Dermis microvascular lymphatic vessel endothelial cell (primary cell): ENCODE measurements at places on chromosomes 16 and 17. TPM values are rescaled to one million over a fixed set of nuclear protein-coding genes. Genes with fewer than 3 reads are reported as not detected.

LITAF gene
- total RNA-seq: 0.90 and 3.8 TPM in 2 replicates

NPIPA3 gene
- total RNA-seq: 0.25 and 0.26 TPM in 2 replicates

OTOP3 gene
- total RNA-seq: not detected in 2 replicates

PRSS36 gene
- total RNA-seq: 0.13 and 0.39 TPM in 2 replicates

TRAP1 gene
- total RNA-seq: 51.0 and 104 TPM in 2 replicates

GDPD3 gene
- total RNA-seq: 0.51 and 1.4 TPM in 2 replicates

RBFOX1 gene
- not detected in 2 replicates for total RNA-seq

SPATA20 gene
- total RNA-seq: 37.2 and 42.2 TPM in 2 replicates

CHD9NB gene
- total RNA-seq: 0.13 and 0.39 TPM in 2 replicates

SNN gene
- total RNA-seq: 41.6 and 46.0 TPM in 2 replicates

RAMP2 gene
- total RNA-seq: 6.0 and 25.9 TPM in 2 replicates

ITGB4 gene
- total RNA-seq: 16.9 and 37.6 TPM in 2 replicates

PMM2 gene
- total RNA-seq: 13.5 and 17.8 TPM in 2 replicates

NOTUM gene
- under 0.01 TPM in 2 replicates for total RNA-seq

PPP1R1B gene
- not detected in 2 replicates for total RNA-seq

ZNF205 gene
- 14.9 and 17.2 TPM in 2 replicates for total RNA-seq

MRM1 gene
- total RNA-seq: 2.4 and 4.0 TPM in 2 replicates

SLC38A8 gene
- not detected in 2 replicates for total RNA-seq

PCGF2 gene
- 3.2 and 5.6 TPM in 2 replicates for total RNA-seq

PNMT gene
- 1.2 and 1.4 TPM in 2 replicates for total RNA-seq

EVPLL gene
- not detected in 2 replicates for total RNA-seq
